CD8-positive, alpha-beta T cell (primary cell): ENCODE measurements at places on chromosomes 12 and 14.

GRCh38 chr14:78127961-78128360 is 42.2 kb upstream of the NRXN3 start:
- DNase-seq, result no peak

- DNase-seq, result no peak
Measured at GRCh38 chr12:19053218-19053617, 76.3 kb upstream of the PLEKHA5 start.

GRCh38 chr12:113468365-113469223 is 3.1 kb downstream of the LHX5 start:
- DNase-seq, result no peak

- DNase-seq, result no peak
Measured at GRCh38 chr14:101289911-101290310, 271.4 kb upstream of the DIO3 start.

- DNase-seq, result no peak
Measured at GRCh38 chr12:75170640-75171185, 38.9 kb downstream of the KCNC2 start.

- no peak for DNase-seq
Measured at GRCh38 chr12:18576104-18576626, 161.6 kb downstream of the PLCZ1 start.

- DNase-seq, result no peak
Measured at GRCh38 chr14:101635749-101636560, 74.7 kb downstream of the DIO3 start.

DNA sequence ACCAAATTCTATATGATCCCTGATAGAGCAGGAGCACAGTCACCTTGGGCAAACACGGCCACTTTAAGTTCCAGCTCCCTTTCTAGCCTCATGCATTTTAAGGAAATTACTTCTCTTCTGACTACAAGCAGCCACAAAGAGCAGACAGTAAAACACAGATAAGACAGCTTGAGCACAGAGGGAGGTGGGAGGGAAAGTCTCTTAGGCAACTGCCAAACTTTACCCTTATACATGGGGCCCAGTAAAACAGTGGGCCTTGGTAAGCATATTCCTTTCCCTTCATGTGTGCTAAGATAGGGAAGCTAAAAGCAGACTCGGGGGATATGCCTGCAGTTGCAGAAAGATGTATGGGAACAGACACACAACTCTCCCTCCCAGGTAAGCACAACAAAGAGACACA is 235.9 kb downstream of the CPNE8 start:
- no peak for DNase-seq

GRCh38 chr12:13099066-13099843 is 4.2 kb downstream of the GSG1 start:
- DNase-seq, result no peak
